ENCODE measurements at places on chromosomes 6 and 20.

DNA sequence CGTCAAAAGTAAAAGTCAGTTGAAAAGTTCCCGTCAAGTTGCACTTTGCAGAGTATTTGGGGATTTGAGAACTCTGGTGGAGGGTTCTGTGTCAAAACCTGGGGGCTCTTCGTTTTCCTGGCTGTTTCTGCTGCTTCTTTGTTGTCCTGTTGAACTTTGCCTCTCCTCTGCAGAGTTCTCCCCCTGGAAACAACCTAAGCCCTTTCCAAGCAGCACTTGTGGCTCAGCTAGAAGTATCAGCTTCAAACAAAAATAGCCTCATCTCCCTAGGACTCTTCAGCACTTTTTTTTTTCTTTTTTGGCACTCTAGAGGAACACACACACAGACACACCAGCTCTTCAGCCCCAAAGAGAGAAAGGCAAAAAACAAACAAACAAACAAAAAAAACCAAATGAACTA, at the start of gene TRDN:
TSS of gene TRDN (minus strand) at position 169 of the 400 bp plus-strand sequence. CDS start 175 bp downstream, outside the sequence.
- DNase-seq: no peak

GRCh38 chr6:139967497-139967896, 593.0 kb upstream of the CITED2 start:
- DNase-seq: peak; percentile 64

- DNase-seq: no peak
Observed at GRCh38 chr20:53839423-53840176, 230.8 kb downstream of the BCAS1 start.

DNA sequence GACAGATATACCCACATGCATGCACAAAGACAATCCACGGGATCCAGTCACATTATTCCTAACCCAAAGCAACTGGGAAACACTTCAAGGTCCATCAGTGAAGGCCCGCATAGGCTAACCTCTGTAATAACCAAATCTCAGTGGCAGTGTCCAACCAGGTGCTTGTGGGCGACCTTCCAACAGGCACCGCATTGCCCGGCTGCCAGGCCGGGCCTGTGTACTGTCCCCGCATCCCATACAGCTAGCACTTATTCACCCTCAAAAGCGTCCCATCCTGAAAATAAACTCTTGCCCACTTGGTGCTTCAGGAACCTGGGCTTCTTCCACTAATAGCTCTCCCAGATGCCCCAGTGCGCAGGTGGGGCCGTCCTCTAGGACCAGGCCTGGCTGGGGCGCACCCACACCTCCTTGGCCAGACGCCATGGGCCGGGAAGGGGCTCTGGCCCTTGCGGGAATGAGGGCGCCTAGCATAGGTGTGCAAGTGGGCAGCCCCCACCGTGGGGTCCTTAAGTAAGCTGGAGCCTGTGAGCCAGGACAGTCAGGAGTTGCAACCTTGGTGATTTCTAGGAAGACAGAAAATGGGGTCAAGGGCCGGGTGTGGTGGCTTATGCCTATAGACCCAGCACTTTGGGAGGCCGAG, 1.1 kb upstream of the ENTPD6 start:
- no peak for DNase-seq

DNA sequence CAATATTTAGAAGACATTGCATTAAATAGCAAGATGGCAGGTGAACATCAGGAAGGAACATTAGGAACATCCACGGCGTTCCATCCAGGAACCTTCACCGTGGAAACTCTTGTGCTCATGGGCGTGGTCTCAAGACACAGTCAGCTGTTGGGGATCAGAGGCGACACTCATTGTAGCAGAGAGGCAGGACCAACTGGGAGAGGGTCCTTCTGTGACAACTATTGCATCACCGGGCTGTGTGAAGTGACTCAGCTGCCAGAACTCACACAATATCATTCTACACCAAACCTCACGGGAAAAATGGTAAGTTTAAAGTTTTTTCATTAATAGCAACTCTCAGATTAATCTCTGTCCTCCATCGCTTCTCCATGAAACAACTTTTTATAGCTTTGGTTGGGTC, 334.8 kb upstream of the SULF2 start:
- DNase-seq: no peak

GRCh38 chr6:90222724-90223198, 73.9 kb downstream of the BACH2 start:
- peak; percentile 67 for DNase-seq
